ENCODE measurements at places on chromosomes 3 and 15.
A peak's percentile ranks its signal among the peaks of the same experiment; 100 is the strongest.

DNA sequence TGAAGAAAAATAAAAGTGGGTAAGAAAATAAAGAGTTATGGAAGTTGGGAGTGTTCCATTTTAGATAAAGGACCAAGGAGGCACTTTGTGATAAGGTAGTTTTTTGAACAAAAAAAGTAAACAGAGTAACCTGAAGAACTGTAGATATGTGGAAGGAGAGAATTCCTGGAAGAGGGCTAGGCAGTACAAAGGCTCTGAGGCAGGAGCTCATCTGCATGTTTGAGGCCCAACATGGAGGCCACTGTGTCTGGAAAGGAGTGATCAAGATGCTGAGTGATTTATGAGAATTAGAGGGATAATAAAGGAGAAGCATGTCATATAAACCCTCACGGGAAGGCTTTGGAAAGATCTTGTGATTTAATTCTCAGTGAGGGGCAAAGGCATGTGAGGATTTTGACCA is 126.5 kb downstream of the DTWD1 start:
- no peak for DNase-seq

DNA sequence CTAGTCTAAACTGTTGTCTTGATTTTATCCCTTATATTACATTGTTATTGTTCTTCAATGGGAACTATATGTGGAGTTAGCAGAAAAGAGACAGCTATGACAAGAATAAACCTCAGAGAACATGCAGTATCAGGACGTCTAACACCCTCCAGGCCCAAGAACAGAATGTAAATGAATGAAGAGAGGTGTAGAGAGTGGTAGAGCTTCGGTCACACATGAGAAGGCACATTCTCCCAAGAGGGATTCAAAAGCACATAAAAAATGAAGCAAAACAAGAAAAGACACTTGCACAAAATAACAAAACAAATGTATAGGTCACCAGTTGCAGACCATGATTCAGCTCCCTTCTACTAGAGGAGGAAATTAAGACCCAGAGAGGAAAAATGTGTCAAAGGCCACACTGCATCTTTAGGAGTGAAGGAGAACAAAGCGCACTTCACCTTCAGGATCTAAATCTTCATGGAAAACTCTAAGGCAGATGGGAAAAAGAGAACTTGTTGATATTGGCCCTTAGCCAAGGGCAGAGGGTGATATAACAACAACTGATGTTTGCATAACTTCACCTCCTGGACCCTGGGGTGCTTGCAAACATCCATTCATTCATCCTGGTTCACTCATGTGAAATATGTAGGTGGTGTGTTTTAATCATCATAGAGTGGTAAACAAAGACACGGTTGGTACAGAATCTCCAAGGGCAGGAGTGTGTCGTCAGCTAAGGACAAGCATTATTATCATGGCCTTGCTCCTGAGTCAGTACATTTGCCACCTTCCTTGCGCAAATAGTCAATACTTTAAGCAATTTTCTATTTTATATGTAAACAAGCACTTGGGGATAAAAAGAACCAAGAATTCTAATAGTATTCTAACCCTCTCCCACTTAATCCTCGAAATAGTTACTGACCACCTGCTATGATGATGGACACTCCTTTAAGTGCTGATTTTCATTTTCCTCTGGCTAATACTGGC is 8.8 kb downstream of the NEK10 start:
- DNase-seq, result no peak

DNA sequence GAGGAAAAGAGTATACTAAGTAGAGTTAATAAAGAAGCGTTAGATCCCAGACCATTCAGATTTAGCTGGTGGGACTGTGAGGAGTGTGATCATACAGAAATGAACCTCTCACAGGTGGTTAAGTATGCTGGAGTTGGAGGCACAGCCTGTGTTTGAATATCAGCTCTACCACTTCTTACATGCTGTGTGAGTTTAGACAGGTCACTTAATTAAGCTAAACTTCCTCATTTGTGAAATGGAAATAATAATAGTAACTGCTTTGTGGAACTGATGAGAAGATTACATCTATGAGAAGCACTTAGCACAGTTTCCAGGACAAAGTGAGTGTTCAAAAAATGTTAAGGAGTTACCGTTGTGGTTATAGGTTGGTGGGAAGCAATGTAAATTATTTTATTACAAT is 8.4 kb downstream of the ACP3 start:
- no peak for DNase-seq

GRCh38 chr15:69551391-69552056 is 98.9 kb downstream of the RPLP1 start:
- no peak for DNase-seq

DNA sequence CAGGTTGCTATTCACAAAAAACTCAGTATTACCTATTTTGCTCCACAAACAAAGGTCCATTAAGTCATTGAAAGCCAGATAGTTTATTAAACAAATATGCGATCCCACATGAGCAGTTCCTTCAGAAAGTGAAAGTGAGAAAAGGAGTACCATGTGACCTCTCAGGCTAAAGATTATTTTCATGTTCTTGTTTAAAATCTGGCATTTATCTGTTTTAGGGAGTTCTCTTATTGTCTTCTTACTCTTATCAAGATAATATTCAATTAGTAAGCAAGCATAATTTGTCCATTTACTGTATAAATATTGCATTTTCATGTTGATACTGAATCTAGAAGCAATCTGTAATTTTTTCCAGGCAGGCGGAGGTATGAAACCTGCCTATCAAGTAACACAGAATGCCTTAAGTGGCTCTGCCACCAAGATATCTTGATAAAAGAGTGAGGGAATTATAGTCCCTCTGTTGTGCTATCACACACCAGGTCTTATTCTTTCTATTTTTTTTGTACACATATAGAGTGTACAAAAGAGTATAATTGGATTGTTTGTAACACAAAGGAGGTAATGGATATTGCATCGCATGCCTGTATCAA is 20.1 kb upstream of the PLSCR5 start:
- DNase-seq, result no peak

DNA sequence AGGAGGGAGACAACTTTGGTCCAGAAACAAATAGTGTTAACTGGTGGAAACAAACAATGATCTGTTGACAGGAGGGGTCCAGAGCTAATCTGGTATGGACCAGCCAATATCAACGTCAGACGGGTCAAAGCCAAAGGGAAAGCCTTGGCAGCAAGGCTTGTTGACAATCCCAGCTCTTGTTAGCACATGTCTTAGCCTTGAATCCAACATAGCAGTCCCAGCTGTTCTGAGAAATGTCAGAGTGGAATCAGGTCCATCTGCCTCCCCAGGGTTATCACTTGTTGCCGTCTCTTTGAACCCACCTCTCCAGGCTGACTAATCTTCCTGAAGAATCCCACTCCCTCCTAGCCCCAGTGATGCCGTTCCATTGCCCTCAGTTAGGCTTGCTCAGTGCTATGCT is 404.6 kb upstream of the MCTP2 start:
- no peak for DNase-seq

DNA sequence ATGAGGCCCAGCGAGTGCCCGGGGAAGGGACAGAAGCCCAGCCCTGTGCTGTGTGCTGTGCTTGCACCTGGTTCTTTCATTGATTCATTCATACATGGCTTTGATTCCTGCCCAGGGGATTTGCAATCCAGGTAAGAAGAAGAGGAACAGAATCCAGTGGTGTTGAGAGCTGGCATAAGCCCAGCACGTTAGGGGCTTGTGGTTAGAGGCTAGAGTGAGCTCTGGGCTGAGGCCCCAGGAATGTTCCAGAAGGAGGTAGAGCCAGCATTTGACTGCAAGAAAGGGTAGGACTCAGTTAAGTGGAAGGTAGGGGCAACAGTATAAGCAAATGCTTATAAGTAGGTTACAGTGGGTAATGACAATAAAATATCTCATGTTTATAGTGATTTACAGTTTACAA is 2.3 kb downstream of the VWA5B2 start:
- DNase-seq, result no peak

DNA sequence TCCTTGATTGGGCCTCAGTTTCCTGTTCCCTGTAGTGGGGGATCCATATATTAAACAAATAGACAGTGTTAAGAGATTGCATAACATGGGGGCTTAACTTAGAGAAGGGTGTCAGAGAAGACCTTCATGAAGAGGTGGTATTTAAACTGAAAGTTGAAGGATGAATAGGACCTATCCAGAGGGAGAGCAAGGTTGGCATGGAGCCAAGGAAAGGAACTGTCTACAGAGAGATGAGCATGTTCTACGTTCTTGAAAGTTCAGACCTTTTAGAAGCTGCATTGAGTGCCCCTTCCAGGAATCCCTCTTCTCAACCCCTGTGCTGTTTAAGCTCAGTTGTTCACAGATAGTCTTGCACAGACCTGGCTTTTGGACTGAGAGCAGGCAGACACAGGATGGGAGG is 2.4 kb downstream of the HTD2 start:
- DNase-seq, result no peak

GRCh38 chr3:191298846-191299245 is 30.3 kb upstream of the CCDC50 start:
- DNase-seq, result no peak

DNA sequence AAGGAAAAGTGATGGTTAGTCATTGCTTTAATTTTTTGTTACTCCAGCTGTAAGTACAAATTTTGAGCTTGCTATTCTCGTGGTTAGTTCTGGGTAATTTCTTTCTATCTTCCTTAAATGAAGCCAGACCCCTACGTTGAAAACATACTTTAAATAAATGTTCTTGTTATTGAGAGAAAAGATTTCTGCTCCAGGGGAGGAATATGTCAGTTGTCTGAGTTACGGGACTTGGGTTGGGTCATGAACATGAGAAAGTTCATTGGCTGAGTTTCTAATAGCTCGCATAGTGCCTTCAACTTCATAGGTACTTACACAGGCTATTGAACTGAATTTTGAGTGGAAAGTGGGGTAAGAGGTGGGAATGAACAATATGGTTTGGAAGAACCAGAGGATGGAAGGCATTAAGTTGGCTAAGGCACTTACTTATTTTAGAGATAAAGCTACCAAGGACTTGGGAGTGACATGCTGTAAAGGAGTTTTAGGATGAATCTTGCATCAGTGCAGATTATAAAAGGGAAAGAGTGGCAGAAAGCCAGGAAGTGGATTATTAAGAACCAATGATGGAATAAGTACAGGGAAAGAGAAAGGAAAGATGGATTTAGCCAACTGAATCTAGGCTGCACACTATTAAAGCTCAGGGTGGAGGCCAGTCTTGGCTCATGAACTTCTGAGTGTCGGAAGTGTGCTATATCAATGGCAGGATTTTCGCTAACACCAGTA is 1.4 kb downstream of the RPSA start:
- no peak for DNase-seq

DNA sequence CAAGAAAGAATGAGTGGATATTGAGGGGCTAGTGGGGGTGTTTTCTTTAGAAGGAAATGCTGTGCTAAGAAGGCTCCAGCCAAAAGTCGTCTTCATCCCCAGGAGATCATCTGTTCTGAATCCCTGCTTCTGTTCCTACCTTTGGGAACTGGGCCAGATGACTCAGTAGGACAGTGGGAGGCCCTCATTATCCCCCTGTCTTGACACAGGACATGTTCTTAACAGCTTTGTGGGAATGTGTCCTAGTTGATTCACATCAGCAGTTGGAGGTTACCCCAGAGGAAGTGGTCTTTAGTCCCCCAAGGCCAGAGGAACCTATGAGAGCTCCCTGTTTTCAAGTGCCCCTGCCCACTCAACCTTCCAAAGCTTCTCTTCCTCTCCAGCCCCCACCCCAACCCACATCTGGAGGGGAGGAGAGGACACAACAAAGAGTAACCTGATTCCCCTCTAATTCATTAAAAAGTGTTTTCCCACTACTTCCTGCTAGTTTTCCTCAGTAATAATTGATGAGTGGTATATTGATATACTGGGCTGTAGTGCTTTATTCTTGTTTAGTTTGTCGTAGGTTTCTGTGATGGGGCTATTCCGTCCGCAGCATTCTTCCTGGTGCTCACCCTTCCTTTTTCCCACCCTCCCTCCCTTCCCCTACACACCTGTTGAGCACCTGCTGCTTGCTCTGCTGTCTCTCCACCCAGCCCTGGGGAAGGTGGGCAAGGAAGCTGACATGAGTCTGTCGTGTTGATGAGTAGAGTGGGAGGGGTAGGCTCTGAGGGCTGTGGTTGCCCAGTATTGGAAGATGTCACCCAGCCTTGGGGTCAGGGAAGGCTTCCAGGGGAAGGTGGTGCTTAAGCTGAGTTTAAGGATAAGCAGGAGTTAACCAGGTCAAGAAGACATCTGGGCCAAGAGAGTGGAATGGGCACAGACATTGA is 9.3 kb downstream of the PXYLP1 start:
- DNase-seq, result no peak

DNA sequence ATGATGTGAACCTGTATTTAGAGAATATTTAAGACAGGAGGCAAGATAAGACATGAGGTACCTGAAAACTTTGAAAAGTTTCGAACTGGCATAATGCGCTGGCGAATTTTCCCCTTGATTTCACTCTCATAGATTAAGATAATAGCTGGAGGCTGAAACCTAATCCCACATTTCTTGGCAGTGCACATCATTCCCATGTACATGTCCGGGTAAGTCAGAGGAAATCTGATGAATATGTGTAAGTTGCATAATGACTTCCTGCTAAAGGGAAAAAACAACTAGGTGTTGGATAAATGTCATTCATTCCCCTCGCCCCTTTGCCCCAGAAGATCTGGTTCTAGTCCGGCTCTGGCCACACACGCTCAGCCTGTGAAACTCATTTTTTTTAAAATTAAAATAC is 3.6 kb downstream of the CEP19 start:
- DNase-seq, result no peak

DNA sequence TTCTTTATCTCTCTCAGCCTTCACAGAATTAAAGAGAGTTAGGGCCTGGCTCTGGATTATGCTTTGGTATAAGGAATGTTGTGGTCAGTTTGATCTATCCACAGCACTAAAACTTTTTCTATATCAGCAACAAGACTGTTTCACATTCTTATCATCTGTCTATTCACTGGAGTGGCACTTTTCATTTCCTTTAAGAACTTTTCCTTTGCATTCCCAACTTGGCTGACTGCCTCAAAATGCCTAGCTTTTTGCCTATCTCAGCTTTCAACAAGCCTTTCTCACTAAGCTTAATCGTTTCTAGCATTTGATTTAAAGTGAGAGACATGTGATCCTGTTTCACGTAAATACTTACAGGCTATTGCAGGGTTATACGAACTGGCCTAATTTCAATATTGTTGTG is 471.8 kb downstream of the GBE1 start:
- DNase-seq, result no peak

DNA sequence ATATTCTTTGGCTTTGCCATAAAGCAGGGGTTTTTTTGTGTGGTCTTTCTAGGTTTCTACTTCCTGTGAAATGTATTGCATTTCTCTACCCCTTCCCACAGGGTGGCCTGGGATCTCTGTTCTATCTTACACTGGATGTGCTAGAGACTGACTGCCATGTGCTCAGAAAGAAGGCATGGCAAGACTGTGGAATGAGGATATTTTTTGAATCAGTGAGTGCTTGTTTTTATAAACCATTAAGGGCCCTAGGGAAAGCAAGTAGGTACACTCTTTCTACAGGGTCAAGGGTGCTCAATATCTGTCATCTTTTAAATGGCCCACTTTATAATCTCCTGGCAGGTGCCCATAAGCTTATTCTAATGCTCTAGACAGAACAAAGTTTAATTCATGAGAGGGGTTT is 730 bp downstream of the FETUB start:
- no peak for DNase-seq

- no peak for DNase-seq
These were observed 77.8 kb upstream of the VGLL4 start for GRCh38 chr3:11721479-11721878.

GRCh38 chr3:42936157-42936981 is 30.4 kb downstream of the ZNF662 start:
- peak; percentile 2 for DNase-seq

GRCh38 chr3:4864503-4864902 is 114.7 kb upstream of the BHLHE40 start:
- no peak for DNase-seq

GRCh38 chr15:25683911-25684310 is 179.2 kb downstream of the ATP10A start:
- no peak for DNase-seq

- DNase-seq, result no peak
These were observed 79.4 kb downstream of the AAGAB start for GRCh38 chr15:67174864-67175573.

All from amygdala (tissue), 56 donors.